ENCODE measurements at places on chromosomes 2 and 18. TPM values are rescaled to one million over a fixed set of nuclear protein-coding genes. Genes with fewer than 3 reads are reported as not detected.

GRCh38 chr2:98937906-98938305 is 1.9 kb upstream of the CRACDL start:
- DNase-seq: no peak

GRCh38 chr2:95273566-95274290 is 521 bp upstream of the PROM2 start:
- peak; percentile 39 for DNase-seq

- no peak for DNase-seq
These were observed 301.0 kb upstream of the HS6ST1 start for GRCh38 chr2:128619471-128620325.

Gene CNGA3
- under 0.01 TPM for total RNA-seq

DNA sequence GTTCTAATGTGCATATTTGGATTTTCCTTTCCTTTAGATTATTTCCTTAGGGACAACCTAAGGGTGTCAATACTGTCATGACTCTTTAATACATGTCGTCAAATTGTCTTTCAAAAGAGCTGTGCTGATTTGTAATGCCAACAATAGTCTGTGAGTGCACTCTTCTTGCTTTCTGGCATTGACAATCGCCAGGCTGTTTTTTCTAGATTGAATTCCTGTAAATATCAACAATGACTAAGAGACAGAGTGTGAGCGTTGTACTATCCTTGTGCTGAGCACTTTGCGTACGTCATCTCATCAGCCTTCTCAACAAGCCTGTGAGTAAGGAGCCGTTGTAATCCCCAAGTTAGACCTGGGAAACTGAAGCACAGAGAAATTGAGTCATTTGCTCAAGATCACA is 96.0 kb downstream of the ACOXL start:
- peak; percentile 49 for DNase-seq

GRCh38 chr2:78202366-78202765 is 680.2 kb upstream of the LRRTM4 start:
- DNase-seq: no peak

GRCh38 chr2:145596416-145596815 is 1076.5 kb upstream of the ZEB2 start:
- DNase-seq: no peak

GRCh38 chr2:44817256-44817655 is 124.2 kb upstream of the SIX3 start:
- DNase-seq: no peak

- DNase-seq: no peak
These were observed 93.8 kb downstream of the NRP2 start for GRCh38 chr2:205776139-205776538.

- DNase-seq: no peak
These were observed 73.5 kb upstream of the SRD5A2 start for GRCh38 chr2:31654241-31654640.

Gene TCF23
- under 0.01 TPM for total RNA-seq

DNA sequence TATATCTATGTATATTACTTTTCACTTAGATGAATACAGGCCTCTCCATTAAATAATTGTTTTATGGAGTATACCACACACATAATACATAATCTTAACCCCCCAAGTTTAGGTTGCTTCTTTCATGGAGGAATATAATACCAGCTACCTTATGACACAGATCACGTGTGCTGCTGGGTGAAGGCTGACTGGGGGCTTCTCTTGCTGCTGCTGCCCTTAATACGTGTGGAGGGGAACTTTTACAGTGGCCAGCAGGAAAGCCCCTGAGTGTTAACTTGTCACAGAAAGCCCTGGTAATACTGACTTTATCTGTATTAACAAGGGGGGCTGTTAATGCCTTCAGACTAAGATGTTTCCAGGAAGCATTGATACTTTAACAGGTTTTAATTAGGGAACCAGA is 63.1 kb downstream of the LAMA3 start:
- no peak for DNase-seq
